ENCODE measurements at places on chromosomes 16 and 17.

GRCh38 chr17:41785859-41786226, 668 bp downstream of the JUP start:
- peak; percentile 87 for DNase-seq

GRCh38 chr17:57902800-57903759, 52.1 kb downstream of the CUEDC1 start:
- peak; percentile 32 for DNase-seq

DNA sequence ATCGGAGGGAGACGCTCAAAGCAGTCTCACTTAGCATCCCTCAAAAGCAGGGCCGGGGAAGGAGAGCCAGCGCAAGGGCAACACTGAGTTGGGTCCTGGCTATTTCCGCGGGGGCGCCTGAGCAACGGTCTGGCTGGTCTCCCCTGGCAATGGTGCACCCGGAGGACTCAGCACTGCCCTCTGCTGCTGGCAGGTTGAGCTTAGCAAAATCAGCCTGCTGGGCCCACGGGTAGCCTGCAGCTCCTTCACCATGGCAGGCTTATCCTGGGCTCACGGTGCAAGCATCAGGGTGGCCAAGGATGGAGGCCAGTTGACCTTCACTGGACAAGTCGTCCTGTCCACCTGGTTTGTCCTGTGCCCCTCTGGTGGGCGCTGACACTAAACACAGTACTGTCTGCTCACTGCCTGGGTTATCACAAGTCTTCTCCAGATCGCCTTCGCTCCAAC, 14.4 kb upstream of the ALDH3A1 start:
- peak; percentile 80 for DNase-seq

GRCh38 chr16:18792836-18793433, 2.8 kb upstream of the RPS15A start:
- DNase-seq, result no peak

DNA sequence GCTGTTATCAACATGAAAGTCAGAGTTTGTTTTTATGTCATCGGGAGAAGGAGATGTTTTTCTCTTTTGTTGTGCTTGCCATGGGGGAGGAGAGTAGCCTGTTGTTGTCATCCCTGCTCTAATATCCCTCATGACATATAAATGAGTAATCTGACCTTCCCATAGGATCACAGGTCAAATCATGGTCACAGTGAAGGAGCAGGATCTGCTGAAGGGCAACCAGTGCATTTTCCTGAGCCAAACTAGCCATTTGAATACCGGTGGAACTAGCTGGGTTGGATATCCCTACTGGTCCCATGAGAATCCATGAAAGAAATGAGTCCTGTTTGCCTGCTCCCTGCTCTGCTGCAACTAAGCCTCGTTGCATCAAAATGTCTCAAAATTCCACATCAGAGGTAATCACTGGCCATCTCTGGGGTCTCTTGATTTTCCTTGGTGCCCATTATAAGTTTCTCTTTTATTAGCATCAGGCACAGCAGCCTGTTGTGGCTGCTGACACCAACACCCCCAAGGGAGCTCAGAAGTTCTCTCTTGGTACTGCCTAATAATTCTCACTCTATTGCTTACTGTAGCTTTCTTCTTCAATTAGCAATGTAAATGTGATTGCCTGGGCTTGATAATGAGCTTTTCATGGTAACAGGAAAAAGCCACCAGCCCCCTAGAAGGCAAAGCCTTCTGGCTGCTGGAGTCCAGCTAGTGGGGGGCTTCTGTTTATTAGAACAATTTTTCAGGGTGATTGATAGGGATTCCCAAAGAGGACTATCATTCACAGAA, 211.4 kb upstream of the ERCC4 start:
- no peak for DNase-seq

DNA sequence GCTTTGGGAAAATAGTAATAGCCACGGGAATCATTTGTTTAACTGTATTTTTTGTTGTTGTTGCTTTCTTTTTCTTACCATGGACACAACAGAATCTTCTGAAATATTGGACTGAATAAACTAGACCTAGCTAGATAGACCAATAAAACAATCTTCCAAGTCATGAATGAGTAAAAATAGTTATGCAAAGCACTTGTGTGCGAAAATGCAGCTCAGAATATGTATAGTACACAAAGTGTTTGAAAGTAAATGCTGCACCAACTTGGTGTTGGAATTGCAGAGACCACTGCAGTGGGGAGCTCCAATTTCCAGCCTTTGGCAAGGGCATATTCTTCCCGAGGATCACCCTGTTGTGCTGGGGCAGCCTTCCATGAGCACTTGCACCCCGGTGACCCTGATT, 68.0 kb downstream of the AATF start:
- DNase-seq, result no peak

- DNase-seq, result no peak
Observed at GRCh38 chr17:4506175-4506813, 7.6 kb downstream of the SPNS2 start.

GRCh38 chr17:47267354-47267828, 13.8 kb downstream of the ITGB3 start:
- no peak for DNase-seq

- no peak for DNase-seq
Observed at GRCh38 chr16:85101956-85102630, 10.2 kb downstream of the CIBAR2 start.
